ENCODE measurements at places on chromosomes 4 and X.

DNA sequence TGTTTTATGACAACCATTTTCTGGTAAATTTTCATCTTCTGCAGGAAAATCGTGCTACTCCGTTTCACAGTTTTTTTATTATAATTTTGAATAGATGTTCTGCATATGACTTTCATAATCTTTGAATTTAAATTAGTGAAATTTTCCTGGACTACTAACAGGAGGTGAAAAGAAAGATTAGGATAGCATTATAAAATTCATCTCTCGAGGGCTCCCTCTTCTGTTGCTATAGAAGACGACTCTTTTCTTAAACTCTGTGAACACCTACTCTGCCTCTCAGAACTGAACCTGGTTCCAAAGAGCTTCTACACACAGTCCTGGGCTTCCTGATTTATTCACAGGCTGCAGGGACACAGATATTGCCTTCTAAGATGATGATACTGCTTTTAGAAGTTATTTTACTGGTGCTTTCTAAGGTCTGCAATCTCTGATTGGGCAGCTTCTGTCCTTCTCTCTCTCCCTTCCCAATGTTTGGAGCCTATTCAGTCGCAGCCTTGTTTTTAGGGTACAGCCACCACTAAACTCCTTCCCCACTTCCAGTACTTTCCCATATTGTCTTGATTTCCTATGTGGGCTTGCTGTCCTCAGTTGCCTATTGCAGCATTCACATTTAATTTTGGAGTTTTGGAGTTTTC is 10.1 kb upstream of the SAP30 start:
- DNase-seq, result no peak

DNA sequence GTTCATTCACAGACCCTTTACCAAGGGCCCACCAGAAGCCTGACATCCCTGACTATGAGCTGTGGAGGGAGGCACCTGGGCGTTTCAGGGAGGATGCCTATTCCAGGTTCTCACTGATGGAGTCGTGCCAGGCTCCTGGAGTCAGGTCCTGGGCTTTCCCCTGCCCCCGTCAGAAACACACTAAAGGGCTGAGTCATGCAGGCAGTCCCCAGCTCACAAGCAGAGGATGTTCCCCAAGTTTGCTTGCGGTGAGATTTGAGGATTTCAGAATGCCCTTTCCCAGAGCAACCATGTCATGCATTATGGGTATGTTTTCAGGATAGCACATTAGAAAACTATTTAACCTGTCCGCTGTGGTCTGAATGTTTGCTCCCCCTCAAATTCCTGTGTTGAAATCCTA is 45.2 kb downstream of the FHDC1 start:
- DNase-seq, result no peak

- DNase-seq, result no peak
Measured at GRCh38 chrX:83588409-83588808, 80.3 kb downstream of the POU3F4 start.

GRCh38 chr4:57098941-57099340 is 11.2 kb downstream of the IGFBP7 start:
- no peak for DNase-seq

GRCh38 chr4:1368421-1369090 is 21.5 kb downstream of the UVSSA start:
- peak; percentile 36 for DNase-seq

- DNase-seq, result peak; percentile 69
Measured at GRCh38 chrX:107484002-107484726, 34.7 kb downstream of the FRMPD3 start.

DNA sequence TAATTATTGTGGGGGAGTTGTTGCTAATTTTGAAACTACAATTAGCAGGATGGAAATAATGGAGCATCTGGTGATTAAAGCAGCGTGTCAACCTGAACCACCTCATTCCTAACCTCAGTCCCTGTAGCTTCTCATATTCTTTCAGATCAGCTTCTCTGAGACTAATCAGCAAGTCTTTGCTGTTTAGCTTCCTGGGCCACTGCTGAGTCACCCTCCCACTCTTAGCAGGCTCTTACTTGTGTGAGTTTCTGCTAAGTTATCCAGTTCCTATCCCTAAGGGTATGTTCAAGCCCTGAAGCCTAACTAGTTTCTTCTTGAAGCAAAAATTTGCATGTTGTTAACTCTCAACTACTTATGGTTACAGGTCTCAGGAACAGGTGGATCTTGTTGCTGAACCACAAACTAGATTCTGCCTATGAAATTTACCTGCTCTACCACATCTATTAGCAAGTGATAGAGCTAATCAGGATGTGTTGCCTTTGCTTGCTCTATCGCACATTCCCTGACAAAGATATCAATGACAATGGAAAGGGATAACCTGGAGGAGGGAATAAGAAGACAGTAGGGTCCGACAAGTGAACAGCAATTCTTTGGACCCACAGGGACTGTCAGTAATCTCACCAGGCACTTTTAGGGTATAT is 134.2 kb downstream of the EIF4E start:
- DNase-seq, result no peak

- DNase-seq, result no peak
Measured at GRCh38 chr4:11605597-11605996, 176.9 kb upstream of the HS3ST1 start.

DNA sequence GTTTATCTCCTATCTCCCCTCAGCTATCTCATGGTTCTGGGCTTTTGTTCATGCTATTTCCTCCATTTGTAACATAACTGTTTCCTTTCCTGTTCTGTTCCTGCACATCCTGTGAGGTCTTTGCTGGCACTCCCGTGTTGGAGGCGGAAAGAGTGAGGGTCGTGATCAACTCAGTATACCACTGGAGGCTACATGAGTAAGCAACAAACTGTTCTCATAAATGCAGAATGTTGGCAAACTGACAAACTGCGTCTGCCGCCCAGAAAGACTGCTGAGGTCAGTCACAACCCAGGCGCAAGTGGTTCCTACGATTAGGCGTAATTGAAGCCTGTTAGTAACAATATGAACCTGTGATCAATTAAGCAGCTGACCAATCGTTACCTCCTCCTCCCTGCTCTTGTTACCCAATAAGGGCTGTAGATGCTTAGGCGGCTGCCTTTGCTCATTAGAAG is 48.8 kb downstream of the C4orf33 start:
- DNase-seq, result peak; percentile 55

GRCh38 chrX:42054256-42054655 is 130.9 kb upstream of the CASK start:
- DNase-seq, result no peak

- DNase-seq, result peak; percentile 1
Measured at GRCh38 chr4:3420606-3420955, 21.2 kb upstream of the HGFAC start.

DNA sequence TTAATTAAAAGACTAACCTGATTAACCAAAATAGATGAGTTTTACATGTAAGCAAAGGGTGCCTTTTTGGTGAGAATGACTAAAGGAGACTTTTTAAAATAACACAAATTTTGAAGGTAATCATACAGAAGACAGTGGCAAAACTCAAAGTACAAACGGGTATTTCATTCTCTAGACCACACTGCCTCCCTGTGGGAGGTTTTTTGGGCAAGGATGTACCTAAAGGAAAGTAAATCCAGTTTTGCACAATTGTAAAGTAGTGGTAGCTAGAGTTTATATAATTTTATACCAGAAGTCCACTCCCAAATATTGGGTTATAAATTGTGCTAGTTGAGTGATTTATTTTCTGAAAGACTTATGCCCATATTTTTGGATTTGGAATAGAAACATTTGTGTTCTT is 201.0 kb downstream of the PAPSS1 start:
- peak; percentile 58 for DNase-seq

DNA sequence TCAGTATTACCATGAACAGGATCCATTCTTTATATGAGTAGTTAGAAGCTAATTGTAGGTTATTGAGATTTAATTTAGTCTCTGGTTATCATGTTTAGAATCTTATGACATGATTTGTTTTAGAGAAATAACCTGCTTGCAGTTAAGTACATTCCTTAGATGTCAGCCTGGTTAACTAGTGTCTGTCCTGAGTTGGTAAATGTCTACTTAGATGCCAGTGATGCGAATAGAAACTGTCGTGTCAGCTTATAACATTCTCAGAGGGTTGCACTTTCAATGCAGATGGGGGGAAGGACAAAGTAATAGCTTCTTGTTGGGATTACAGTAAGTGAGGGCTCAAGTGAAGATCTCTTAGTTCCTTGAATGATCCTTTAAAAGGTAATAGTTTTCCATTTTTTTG is 227.8 kb upstream of the SPRY1 start:
- no peak for DNase-seq

DNA sequence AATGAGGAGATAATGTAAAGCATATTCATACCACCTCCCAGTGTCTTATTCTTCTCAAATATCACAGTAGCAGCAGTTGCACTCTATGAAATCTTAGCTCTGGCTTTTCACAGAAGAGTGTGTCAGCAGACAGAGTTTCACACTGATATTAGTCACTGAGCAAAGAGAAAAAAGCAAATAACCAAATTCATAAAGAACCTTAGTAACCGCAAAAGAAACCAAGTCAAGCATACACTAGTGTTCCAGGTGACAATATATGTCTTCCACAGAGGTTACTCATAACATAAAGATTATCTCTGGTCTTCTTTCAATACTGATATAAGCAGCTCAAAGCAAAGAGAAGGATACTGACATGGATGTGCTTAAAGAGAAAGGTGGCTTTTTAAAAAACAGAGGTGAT is 181.7 kb upstream of the EDNRA start:
- no peak for DNase-seq

DNA sequence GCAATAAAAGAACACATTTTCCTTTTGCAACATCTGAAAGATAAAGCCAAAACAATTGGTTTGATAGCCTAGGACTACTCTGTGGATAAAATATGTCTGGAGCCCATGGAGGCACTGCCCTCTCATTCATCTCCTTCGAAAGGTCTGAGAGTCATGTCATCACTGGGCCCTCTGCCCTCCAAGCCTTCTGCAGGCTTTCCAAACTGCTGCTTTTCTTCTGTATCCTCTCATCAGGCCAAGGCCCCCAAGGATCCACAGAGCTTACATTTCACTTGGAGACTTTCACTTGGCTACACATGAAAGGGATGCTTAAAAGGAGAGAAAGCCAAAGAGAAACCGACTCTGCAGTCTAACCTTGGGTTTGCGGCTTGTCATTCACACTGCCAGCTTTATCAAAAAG is 109.9 kb downstream of the SH3RF1 start:
- no peak for DNase-seq

GRCh38 chr4:124768596-124769365 is 56.2 kb upstream of the ANKRD50 start:
- DNase-seq, result no peak

- DNase-seq, result no peak
Measured at GRCh38 chrX:17919896-17920446, 58.9 kb upstream of the RAI2 start.

- DNase-seq, result no peak
Measured at GRCh38 chr4:69831270-69831627, 28.7 kb downstream of the SULT1E1 start.

DNA sequence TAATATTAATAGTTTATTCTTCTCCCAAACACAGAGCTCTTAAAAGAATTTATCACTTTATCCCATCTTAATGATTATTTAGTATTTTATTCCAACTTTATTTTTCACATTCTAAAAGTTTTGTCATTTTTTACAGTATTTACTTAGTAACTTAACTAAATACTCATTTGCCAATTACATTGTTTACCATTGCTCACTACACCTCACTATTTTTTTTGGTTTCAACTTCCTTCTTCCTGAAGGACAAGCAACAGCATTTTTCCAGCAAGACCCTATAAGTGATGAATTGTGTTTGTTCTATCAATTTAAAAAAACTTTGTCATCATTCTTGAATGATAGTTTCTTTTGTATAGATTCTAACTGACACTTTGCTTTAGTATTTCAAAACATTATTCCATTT is 19.4 kb upstream of the SRD5A3 start:
- no peak for DNase-seq

DNA sequence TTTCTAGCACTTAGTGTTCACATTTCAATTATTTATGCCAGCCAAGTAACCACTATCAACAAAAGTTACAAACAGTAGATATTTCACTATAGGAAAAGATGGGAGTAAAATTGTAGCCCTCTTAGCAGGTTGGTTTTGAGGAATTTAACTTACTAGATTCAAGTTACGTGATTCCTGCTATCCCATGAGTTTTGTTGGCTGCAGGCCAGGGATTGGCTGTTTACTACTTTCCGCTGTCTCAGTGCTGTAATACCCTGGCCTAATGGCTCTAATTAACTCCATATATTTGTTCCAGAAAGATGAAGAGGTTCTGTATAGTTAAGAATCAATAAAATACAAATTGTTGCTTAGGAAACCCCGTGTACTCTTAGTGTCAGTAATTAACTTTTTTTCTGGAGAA is 55.5 kb upstream of the MAGED1 start:
- peak; percentile 45 for DNase-seq

DNA sequence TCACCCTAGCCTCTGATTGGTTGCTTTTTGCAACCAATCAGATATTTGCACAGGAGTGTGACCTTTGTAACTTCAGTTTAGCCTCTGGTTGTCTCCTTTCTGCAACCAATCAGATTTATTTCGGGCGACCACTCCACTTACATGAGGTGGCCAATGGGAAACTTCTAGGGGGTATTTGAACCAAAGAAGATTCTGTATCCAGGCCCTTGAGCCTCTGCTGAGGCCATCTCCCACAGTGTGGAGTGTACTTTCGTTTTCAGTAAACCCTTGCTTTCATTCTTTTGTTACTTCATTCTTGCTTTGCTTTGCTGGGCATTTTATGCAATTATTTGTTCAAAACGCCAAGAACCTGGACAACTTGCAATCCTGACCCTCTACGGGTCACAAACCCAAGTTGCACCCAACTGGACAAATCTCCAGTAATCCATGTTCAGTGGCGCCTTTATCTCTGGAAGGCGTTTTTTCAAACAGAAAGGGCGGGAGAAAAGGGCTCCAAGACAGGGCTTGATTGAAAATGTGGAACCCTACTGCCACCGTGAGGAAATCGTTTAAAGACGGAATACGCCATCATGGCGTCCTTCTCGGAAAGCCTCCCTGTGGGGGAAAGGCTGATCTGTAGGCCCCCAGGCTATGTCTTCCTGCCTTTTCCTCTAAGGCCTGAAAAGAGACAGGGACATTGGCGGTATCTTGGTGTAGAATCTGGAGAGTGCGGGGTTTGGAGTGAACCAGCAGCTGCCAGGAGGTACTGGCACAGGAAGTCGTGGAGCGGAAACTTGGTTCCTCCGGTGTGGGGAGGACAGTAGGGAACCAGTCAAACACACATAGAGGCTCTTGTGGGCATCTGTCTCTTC is 184.6 kb downstream of the OR13H1 start:
- no peak for DNase-seq

GRCh38 chr4:147370881-147371280 is 110.0 kb upstream of the EDNRA start:
- no peak for DNase-seq

GRCh38 chr4:73868206-73869129 is 725 bp upstream of the CXCL1 start:
- DNase-seq, result no peak

DNA sequence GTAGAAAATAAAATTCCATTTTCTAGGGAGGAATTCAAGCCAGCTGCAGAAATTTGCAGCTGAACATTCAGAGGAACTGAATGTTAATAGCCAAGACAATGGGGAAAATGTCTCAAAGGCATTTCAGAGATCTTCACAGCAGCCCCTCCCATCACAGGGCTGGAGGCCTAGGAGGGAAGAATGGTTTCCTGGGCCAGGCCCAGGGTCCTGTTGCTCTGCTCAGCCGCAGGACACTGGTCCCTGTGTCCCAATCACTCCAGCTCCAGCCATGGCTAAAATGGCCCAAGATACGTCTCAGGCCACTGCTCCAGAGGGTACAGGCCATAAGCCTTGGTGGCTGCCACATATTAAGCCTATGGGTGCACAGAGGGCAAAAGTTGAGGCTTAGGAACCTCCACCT is 20.4 kb downstream of the FAM13A start:
- DNase-seq, result no peak
